Gastrocnemius medialis (tissue), 4 donors: ENCODE measurements at places on chromosomes 5 and 9. TPM values are rescaled to one million over a fixed set of nuclear protein-coding genes. Genes with fewer than 3 reads are reported as not detected.

DNA sequence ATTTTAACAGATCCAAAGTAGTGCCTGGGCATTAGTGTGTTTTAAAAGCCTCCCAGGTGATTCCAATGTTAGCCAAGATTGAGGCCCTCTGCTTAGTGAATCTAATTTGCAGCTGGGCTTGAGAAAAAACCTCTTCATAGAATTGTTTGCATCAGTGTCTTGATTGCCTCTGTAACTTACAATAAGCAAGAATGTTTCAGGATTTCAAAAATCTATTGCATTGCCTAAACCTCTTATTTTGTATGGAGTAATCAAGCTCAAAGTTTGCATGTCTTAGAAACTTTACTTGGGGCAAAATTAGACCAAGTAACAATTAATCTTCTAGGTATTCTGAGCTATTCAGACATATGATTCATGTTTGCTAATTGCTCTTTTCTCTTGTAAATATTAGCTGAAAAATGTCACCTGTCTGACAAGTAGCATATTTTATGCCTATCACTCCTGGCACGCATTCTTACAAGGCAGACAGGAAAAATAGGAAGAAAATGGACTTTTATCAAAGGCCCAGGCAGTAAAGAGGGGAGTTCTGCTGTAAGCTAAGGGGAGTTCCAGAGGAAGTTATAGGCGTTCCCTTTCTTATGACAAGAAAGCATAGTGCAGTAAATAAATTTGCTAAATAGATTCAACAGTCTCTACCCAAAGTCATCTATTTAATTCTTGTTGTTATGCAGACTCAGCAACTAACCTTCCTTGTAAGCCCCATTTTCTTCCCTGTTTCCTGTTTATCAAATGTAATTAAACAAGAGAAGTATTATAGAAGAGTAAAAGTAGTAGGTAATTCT lies 21.0 kb downstream of the PDCD1LG2 start:
- H3K27me3 ChIP-seq: no peaks in the 10 kb centered on the region
- peaks cover 5% of the 10 kb centered on the region for H3K36me3 ChIP-seq
- H3K4me1 ChIP-seq: peaks cover 4% of the 10 kb centered on the region
- DNase-seq: no peak
- no peak overlapping the region for H3K27ac ChIP-seq

The IFNK gene
- total RNA-seq: not detected

DNA sequence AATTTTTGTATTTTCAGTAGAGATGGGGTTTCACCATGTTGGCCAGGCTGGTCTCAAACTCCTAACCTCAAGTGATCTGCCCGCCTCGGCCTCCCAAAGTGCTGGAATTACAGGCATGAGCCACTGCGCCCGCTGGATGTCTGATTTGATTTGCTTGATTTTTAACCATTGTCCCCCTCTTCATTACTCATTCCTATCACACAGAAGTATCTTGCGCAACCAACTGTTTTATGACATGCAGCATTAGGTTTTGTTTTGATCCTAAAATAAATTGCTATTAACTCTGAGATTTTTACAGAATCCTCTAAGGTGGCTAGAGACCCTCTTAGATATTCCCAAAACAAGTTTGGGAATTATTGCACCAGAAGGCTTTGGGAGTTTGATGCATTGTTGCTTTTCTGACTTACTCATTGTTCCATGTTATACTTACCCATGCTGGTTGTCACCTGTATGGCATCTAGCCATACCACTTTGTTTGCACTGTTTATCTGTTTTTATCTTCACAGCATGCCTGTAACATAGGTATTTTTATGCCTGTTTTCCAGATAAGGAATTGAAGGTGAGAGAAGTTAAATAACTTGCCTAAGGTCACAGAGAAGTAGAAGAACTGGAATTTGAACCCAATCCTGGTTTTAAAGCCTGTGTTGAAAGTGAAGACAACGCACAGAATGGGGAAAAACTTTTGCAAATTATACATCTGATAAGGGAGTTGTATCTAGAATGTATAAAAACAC lies 35.9 kb upstream of the PWWP2A start:
- H3K4me3 ChIP-seq: no peak overlapping the region
- no peaks in the 10 kb centered on the region for H3K36me3 ChIP-seq
- no peaks in the 10 kb centered on the region for H3K4me1 ChIP-seq
- H3K27ac ChIP-seq: no peak overlapping the region
- no peak for DNase-seq

GRCh38 chr5:149174847-149175234 lies 33.5 kb downstream of the ABLIM3 start:
- DNase-seq: no peak
- H3K27me3 ChIP-seq: no peaks in the 10 kb centered on the region

DNA sequence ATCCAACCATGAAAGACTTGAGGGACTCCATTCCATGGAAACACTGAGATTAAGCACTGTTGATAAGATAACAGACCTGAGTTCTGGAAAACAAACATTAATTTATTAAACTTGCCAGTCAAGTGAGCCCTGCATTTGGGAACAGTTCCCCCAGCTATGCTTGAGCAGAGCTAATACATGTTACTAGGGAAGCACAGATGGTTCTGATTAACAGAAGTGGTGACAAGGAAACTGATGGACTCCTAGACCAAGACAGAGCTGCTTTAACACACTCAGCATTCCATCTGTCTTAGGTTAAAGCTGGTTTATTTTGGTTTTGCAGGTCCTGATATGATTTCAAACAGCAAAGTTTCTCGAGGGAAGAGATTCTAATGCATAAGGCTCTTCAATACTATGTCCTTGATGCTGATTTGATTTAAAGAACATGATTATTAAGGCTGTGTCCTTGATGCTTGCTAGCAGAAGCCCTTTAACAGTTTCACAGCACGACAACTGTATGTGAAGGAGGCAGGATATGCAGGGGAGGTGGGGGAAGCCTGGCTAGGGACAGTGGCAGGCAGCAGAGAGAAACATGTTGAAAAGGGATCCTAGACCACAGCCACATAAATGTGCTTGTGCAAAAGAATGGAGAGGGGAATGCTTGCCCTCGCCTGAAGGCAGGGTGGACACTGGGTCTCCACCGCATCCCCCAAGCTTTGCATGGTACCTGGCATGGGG lies 66.2 kb downstream of the ACTBL2 start:
- DNase-seq: no peak
- H3K27me3 ChIP-seq: no peaks in the 10 kb centered on the region
- no peaks in the 10 kb centered on the region for H3K4me1 ChIP-seq
- H3K4me3 ChIP-seq: no peak overlapping the region
- no peak overlapping the region for H3K27ac ChIP-seq

DNA sequence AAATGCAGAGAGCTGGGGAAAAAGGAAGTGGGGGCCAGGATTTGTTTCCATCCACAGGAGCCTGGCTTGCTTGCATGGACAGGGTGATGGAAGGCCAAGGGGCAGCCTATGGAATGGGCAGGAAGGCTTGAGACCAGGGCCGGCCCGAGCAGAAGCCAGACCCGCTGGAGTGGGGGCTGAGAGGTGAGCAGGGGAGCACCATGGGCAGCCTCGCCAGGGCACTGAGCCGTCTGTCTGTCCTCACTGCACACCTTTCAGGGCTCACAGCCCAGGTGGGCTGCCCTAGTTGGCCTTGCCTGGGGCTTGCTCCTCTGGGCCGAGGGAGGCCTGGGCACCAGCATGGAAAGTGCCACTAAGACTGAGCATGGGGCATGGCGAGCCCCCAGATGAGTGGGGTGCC lies 58.6 kb upstream of the CNOT6 start:
- no peak for DNase-seq
- no peaks in the 10 kb centered on the region for H3K4me1 ChIP-seq
- no peaks in the 10 kb centered on the region for H3K36me3 ChIP-seq

- H3K36me3 ChIP-seq: no peaks in the 10 kb centered on the region
- no peak overlapping the region for H3K27ac ChIP-seq
- no peaks in the 10 kb centered on the region for H3K4me1 ChIP-seq
- H3K27me3 ChIP-seq: no peaks in the 10 kb centered on the region
- no peak for DNase-seq
Measured at GRCh38 chr5:80697100-80697499, 42.3 kb upstream of the DHFR start.

- no peak overlapping the region for H3K4me3 ChIP-seq
- H3K27ac ChIP-seq: no peak overlapping the region
- H3K4me1 ChIP-seq: no peaks in the 10 kb centered on the region
Measured at GRCh38 chr5:13745508-13745907, 199.0 kb downstream of the DNAH5 start.

DNA sequence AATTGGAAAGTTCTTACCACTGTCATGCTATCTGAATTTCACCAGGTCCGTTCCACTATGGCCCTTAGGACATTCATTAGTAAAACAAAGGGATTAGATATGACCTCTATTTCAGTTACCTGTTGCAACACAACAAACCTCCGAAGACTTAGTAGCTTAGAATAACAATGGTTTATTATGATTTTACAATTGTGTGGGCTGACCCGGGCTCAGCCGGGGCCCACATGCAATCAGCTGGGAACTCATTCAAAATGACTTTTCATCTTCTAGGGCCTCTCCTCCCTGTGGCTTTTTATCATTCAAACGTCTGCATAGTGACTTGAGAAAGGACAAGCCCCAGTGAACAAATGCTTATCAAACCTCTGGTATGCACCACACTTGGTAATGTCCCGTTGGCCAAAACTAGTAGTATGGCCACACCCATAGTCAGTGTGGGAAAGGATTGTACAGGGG lies 2.3 kb upstream of the FBXW11 start:
- no peak overlapping the region for H3K27ac ChIP-seq
- peaks cover 29% of the 10 kb centered on the region for H3K4me1 ChIP-seq
- no peak overlapping the region for H3K4me3 ChIP-seq
- H3K36me3 ChIP-seq: no peaks in the 10 kb centered on the region

The GRXCR2 gene
- total RNA-seq: not detected

The FOXD4 gene
- total RNA-seq: 1.1 TPM
